ENCODE measurements at places on chromosomes 7 and 10. TPM values are rescaled to one million over a fixed set of nuclear protein-coding genes. Genes with fewer than 3 reads are reported as not detected.

The NPFFR1 gene
- not detected for total RNA-seq

The ZNF746 gene
- total RNA-seq, result 21.9 TPM

The FAM237B gene
- not detected for total RNA-seq

The SPDYE6 gene
- not detected for total RNA-seq

The HOXA4 gene
- total RNA-seq, result 2.9 TPM

The CYTH3 gene
- total RNA-seq, result 33.5 TPM

The ITGA8 gene
- total RNA-seq, result 0.03 TPM

The TAX1BP1 gene
- 84.5 TPM for total RNA-seq

The HABP2 gene
- 0.08 TPM for total RNA-seq

The C10orf95 gene
- total RNA-seq, result 0.34 TPM

The LRRC4 gene
- not detected for total RNA-seq

The TMEM178B gene
- total RNA-seq, result 0.45 TPM

The SPACDR gene
- total RNA-seq, result 0.38 TPM

The TIMM23 gene
- 102 TPM for total RNA-seq

The ELMO1 gene
- 27.4 TPM for total RNA-seq

The TSPAN33 gene
- total RNA-seq, result 3.7 TPM
